ENCODE measurements at places on chromosomes 3 and 15.

- no peak for DNase-seq
These were observed 1.7 kb downstream of the RAB11A start for GRCh38 chr15:65870889-65871533.

GRCh38 chr3:157376603-157377300, 59.9 kb upstream of the PTX3 start:
- DNase-seq, result no peak

GRCh38 chr15:47746516-47746915, 29.2 kb downstream of the SEMA6D start:
- no peak for DNase-seq

DNA sequence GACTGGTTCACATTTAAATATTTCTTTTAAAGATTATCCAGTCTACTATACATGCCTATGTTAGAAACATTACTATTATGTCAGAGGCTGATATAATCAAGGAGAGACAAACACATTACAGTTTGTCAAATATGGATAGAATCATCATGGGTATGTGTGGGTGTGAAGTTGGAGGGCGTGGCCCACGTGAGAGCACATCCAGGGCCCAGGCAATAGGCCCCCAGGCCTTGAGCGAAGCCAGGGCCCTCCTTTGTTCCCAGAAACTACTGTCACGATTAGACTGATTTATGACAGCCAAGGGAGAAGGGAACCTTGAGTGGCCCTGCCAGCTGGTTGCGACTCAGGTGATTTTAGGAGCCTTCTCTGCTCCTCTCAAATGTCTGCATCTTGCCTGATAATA, 26.9 kb upstream of the LDHAL6B start:
- DNase-seq, result no peak

DNA sequence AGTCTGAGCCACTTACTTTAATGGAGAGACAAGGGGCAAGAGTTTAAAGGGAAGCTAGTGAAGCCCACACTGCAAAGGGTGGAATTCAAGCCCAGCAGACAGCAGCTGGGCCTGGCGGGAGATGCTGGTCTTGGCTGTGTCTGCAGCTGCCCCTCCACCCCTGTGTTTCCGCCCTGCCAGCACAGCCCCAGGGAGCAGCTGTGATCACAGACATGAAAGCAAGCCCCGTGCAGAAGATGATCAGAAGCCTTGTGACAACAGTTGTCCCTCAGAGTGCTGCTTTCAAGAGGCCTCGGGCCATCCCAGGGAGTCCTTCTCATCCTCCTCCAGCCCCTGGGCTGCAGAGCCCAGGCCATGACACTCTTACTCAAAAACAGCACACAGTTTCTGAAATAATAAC, 24.1 kb upstream of the SLC6A1 start:
- DNase-seq, result no peak

DNA sequence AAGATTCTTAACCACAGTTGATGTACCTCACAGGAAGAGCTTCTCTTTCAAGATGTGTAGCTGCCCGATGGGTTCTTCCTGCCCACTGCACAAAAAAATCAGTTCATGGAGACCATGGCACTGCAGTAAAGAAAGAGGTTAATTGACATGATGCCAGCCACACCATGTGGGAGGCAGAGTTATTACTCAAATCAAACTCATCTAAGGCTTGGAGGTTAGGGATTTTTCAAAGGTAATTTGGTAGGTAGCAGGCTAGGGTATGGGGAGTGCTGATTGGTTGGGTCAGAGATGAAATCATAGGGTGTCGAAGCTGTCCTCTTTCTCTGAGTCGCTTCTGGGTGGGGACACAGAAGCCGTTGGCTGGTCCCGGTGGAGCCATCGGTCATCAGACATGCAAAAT, 57.4 kb upstream of the BDH1 start:
- DNase-seq, result peak; percentile 46

- DNase-seq, result no peak
These were observed 28.3 kb downstream of the CD80 start for GRCh38 chr3:119531151-119531550.

DNA sequence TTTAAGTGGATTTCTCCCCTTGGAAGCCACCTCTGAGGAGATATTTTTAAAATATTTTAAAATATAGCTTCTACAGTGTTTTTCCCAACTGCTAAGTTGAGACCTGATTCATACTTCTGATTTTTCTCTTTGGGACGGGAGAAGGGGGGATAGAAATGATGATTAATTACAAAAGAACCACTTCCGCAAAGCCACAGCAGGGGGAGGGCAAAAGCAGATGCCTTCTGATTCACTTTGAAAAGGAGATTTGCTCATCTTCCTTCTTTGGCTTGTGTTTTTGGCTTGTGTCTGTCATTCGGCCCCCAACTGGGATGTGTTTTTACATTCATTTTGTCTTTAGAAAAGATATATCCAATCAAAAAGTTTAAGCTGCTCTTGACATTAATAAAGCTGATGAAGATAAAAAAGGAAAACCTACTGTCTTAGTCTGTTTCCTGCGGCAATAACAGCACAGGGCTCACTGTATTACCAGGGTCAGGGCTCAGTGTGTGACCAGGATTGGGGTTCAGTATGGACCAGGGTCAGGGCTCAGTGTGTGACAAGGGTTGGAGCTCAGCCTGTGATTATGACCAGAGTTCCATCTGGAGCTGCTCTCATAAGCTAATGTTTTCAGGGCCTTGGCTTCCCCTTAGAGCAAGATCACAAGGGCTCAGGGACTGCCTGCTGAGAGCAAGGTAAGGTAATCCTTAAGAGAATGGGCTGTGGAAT, 223.2 kb downstream of the MTHFS start:
- DNase-seq, result no peak

DNA sequence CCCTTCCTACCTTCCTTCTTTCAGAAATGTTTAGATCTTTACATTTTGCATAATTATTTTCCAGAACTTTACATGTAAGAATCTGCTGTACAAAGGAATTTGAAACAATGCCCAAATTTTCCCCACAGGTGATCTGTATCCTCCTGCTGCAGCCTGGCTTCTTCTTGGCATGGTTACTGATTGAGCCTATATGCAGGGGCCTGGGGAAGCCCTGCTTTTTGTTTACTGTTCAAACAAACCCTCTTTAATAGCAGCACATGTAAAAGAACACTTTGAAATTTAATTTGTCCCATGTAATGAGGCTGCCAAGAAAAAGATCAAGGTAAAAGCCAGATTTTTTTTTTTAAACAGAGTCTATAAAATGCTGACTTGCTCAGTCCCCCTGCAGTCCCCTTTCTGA, 432.2 kb downstream of the TUSC7 start:
- no peak for DNase-seq

- DNase-seq, result peak; percentile 92
These were observed 67.2 kb downstream of the EIF4E3 start for GRCh38 chr3:71657831-71658530.

DNA sequence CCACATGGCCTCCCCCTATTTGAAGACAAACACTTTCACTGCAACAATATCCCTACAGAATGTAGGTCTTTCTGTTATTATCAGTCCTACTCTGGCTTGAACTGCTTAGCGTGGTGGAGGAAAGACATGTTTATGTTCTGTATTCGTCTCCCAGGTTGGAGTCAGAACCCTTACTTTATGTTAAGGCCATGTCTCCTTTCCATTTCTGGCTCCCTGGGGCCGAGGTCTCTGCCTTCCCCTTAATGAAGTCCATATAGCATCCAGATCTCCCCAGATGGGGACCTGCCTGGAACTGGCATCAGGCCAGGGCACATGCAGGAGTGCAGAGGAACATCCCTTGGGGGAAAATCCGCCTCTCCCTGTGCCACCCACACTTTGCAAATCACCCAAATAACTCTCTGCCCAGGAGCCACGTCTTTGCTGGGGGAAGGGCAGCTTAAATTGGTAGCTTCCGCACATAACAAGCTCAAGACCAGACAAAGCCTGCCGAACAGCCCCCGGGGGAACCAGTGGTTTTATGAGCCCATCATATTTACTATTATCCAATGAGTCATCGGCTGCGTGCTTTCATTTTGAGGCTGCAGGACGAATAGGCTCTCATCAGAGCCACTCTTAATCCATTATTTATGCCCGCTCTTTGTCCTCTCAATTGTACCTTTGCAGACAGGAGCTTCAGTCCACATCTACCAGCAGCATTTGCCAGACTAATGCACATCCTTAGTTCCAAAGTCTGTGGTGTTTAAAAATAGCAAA, 237.0 kb downstream of the UACA start:
- peak; percentile 83 for DNase-seq

- DNase-seq, result no peak
These were observed 534.2 kb downstream of the ZIC1 start for GRCh38 chr3:147943265-147943945.

- no peak for DNase-seq
These were observed 182.4 kb downstream of the SHQ1 start for GRCh38 chr3:72665701-72666446.

DNA sequence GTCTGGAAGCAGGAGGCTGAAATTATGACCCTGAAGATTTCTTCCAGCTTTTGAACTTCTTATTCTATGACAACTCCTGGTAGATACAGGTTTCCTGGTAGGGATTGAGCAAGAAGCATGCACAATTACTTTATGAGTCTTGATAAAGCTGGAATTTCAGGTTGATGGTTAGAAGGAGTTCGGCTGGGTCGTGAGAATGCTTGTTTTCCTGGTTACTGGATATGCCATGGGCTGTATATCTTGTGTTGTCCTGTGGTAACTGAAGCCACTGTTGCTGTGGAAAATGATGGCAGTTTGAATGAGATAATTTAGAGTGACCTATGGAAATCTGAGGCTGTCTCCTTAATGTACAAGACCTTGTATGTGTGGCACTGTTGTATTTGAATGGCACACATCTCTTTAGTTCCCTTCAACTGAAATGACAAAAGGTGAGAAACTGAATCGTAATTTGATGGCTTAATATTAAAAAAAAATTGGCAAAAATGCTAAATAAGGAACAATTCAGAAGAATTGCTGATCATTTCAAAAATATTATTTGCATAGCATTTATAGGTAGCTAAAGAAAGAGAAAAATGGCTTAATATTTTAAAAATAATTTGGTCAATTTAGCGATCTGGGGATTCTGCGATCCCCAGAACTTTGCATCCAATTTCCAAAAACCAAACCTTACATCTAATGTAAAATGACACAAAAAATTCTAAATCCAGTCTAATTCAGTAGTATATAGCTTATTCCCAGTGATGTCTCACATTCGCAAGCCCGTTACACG, 1.1 kb upstream of the UBE2E1 start:
- no peak for DNase-seq

GRCh38 chr3:156148345-156148945, 28.1 kb downstream of the KCNAB1 start:
- DNase-seq, result no peak

GRCh38 chr15:29352402-29352801, 82.8 kb upstream of the NSMCE3 start:
- no peak for DNase-seq

GRCh38 chr3:138461896-138462295, 27.5 kb downstream of the ESYT3 start:
- DNase-seq, result no peak

DNA sequence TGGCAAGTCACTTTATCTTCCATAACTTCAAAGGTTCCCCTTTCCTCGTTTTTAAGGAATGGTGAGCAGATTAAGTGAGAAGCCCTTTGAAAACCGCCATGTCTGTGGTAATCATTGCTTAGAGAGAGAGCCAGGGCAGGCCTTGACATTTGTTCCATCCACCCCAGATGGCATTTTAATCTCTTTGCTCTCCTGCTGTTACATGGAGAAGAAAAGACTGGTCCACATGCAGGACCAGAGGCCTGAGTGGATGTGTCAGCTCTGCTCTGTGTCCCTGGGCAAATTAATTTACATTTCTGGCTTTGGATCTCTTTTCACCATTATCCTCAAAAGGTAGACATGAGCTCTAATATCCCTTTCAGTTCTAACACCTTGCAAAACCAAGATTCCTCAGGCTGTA, 157.3 kb upstream of the LPP start:
- no peak for DNase-seq

- no peak for DNase-seq
These were observed 48.2 kb downstream of the TRIM42 start for GRCh38 chr3:140726066-140726465.

- no peak for DNase-seq
These were observed 115.1 kb downstream of the CNTN6 start for GRCh38 chr3:1207904-1208303.

- no peak for DNase-seq
These were observed 69.5 kb upstream of the XCR1 start for GRCh38 chr3:46096781-46097180.

DNA sequence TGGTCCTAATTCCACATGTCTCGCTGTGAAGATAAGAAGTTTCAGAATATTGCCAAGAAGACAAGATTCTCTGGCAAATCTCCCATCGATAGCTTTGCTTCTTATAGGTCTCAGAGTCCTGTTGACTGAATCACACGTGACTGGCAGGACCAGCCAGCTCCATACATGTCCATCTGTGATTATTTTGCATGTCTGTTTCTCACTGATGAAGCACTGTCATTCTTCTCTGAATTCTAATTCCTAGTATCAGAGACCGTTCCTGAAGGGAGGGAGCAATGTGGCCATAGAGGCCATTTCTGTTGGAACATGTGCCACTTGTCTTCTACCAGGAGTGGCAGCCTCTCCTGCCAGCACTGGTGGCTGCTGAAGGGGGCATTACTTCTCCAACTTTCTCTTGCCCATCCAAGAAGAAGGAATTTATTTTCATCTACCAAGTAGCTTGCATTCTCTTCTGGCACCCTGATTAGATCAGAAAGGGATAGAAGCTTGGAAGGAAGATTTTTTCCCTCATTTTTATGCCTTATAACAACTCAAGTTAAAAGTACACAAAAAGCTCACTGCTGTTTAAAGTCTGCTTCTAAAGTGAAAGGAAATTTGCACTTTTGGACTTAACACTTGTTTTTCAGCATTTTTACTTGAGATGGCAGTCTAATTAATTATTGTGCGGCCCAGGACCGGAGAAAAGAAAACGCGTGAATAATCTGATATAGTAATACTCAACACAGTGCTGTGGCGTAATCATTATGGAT, 115.8 kb downstream of the IQCH start:
- DNase-seq, result no peak

Measured in osteocyte (in vitro differentiated cells).